Activated naive CD4-positive, alpha-beta T cell treated with anti-CD3 and anti-CD28 coated beads, Interleukin-2, amount 50 U/mL, for 16 hours (primary cell): ENCODE measurements at places on chromosomes 1 and 21.

GRCh38 chr1:2961081-2961480 is 60.2 kb upstream of the ACTRT2 start:
- no peak for DNase-seq

DNA sequence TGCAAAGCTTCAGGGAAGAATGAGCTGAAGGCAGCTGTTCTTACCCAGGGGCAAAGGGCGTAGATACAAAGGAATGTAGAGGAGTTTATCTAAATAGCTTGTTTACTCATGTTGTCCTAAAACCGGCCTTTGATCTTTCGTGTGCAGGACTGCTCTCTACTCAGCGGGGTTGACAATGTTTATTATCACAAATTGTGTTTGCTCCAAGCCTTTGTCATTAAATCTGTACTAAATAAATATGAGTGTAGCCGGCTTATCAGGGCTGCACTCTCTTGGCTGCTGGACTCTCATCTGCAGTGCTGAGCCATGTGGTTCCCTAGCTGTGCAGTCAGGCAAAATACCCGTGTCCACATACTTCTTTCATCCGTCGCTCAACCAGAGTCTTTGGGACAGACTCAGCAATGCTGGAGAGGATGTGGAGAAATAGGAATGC is 199.0 kb downstream of the LBR start:
- no peak for DNase-seq

GRCh38 chr1:111850109-111850508 is 94.4 kb downstream of the DDX20 start:
- DNase-seq = no peak

GRCh38 chr1:184624626-184625025 is 130.0 kb downstream of the EDEM3 start:
- no peak for DNase-seq

- no peak for DNase-seq
These were observed 7.2 kb upstream of the TRAF3IP3 start for GRCh38 chr1:209748620-209749019.
